Suppressor macrophage (primary cell): ENCODE measurements at places on chromosomes 3 and 15.

- no peak for DNase-seq
Measured at GRCh38 chr3:123682781-123683504, 98.1 kb upstream of the HACD2 start.

- DNase-seq, result no peak
Measured at GRCh38 chr3:87186608-87187159, 40.4 kb upstream of the CHMP2B start.

DNA sequence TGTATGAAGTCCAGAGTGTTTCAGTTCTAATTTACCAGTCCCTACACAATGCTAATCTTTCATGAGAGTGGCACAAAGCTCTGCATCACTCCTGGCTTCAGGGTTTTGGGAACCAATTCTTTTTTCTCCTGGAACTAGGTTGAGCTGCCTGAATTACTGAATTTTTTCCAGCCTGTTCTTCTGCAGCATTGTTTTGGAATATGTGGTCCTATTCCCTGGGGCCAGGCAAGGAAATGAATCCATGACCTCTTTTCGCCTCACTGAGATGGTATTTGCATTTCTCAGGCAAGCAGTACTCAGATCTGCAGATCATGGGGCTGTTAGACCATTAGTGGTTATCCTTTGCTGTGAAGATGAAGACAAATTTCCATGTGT is 25.6 kb upstream of the GPR171 start:
- DNase-seq, result no peak

DNA sequence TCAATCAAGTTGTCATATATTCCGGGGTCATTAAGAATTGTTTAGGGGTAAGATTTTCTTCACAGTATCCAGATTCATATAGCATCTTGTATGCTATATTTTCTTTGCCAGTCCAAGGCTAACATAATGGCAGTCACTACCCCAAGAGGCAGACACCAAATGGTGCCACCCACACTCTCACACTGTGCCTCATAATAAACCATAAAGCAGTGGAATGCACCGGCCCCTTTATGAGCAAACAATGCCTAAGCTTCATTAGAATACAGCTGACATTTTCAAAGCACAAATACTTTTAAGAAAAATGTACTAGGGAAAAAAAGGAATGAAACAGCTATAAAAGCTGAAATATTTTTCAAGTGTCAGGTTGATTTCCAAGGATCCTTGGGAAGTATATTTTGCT is 121.6 kb downstream of the TFDP2 start:
- peak; percentile 69 for DNase-seq

DNA sequence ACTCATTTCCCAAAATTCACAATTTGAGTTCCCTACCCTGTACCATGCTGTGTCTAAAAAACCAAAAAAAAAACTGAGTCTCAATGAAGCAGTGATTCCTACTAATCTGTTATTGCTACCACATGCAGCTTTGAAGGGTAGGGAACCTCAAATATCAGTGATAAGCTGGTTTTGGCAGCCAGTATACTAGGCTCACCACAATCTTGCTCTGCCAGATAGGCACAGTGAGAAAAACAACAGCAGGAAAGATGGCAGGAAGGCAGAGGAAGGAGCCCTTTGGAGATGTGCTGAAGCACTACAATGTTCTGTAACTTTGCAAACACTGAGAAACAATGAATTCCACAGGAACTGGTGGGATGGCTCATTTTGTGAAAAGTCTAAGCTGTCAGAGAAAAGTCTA is 96.9 kb upstream of the UBP1 start:
- no peak for DNase-seq

GRCh38 chr15:93719921-93720351 is 511.4 kb upstream of the MCTP2 start:
- DNase-seq, result no peak

DNA sequence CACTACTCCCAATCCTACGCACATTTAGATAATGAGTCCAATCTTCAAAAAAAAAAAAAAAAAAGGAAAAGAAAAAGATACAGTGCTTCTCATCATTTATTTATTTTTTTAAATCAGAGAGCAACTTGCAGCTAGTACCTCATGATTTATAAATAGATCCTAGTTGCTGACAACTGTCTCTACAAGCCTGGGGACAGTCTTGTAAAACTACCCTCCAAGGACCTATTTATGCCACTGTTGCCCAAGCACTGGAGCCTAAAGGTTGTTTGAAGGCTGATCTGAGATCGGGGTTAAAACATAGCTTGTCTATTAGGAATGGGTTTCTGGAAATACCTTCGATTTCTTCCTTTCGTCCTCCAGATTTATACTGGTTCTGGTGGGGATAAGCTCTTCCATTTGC is 14.7 kb downstream of the GABRR3 start:
- no peak for DNase-seq

- DNase-seq, result no peak
Measured at GRCh38 chr3:126733061-126733430, 29.0 kb downstream of the CHCHD6 start.

- DNase-seq, result no peak
Measured at GRCh38 chr15:71472566-71472965, 337.8 kb upstream of the NR2E3 start.

- peak; percentile 45 for DNase-seq
Measured at GRCh38 chr3:196207159-196207832, 3.9 kb downstream of the ZDHHC19 start.

DNA sequence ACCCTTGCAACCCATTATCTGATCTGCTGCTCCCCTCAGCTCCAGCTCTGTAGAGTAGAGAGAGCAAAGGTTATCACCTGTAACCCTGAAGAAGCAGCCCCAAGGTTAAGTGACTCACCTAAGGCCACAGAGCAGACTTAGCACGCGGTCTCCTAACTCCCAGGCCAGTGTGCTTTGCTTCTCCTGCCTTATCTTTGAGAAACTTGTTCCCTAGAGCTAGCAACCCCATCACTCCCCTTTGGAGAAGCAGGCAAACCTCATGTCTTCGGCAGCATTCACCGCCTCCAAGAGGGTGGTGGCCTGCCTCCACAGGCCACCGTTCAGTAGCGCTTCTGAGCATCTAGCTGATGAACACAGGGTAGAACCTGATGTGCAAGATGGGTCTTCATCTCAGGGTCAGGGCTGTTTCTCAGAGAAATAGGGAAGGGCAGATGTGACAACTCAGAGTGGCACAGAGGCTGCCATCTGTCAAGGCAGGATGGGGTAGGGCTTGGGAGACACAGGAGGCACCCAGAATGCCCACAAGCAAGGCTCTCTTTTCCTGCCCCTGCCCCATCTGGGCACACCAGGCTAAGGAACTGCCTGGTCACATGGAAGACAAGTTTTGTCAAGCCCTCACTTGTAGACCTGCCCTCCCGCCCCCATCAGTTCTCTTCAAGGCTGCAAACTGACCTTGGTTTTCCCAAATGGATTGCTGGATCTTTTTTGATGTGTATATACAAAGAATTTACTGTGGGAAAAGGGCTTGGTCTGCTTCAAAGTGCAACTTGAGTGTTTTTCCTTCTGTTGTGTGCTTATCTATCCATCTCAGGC is 34.9 kb upstream of the CLK3 start:
- DNase-seq, result no peak

- no peak for DNase-seq
Measured at GRCh38 chr3:44576613-44577012, 8.2 kb upstream of the ZNF660 start.

- no peak for DNase-seq
Measured at GRCh38 chr15:95013381-95013780, 782.0 kb downstream of the MCTP2 start.

- no peak for DNase-seq
Measured at GRCh38 chr3:124298951-124299350, 307.0 kb upstream of the ROPN1 start.
